ENCODE measurements at places on chromosomes 7 and 10. TPM values are rescaled to one million over a fixed set of nuclear protein-coding genes. Genes with fewer than 3 reads are reported as not detected.

DNA sequence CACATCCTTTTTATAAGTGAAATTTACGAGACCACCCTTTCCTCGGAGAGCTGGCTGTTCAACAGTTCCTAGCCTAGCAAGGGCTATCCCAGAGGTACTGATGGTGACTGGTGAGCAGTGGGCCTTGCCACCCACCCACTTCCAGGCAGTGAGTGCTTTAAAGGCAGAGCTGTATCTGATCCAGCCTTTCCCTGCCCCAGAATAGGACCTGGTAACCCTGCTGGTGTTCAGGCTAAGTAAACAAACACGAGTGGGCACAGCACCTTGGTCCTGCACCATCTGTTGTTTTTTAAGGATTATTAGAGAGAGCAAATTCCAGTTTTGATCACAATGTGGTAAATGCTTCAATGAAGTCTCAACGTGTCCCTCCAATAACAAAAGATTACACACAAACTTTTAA, 75.7 kb downstream of the COBL start:
- DNase-seq = no peak

The GBF1 gene
- 24.1 TPM for total RNA-seq

The OR2A42 gene
- total RNA-seq = not detected

GRCh38 chr10:35424680-35425285, 88.5 kb downstream of the CCNY start:
- DNase-seq = peak; percentile 32

The PRKAR2B gene
- total RNA-seq = 10.6 TPM
